Esophagus mucosa (tissue), 1 donor: ENCODE measurements at places on chromosomes 3 and 15. TPM values are rescaled to one million over a fixed set of nuclear protein-coding genes. Genes with fewer than 3 reads are reported as not detected.

- ATAC-seq = peak; percentile 39
These were observed 65.5 kb downstream of the CORO2B start for GRCh38 chr15:68644083-68644904.

GRCh38 chr15:98127586-98127985, 167.1 kb downstream of the ARRDC4 start:
- no peak for ATAC-seq

- ATAC-seq = no peak
These were observed 39.1 kb downstream of the SLC9A9 start for GRCh38 chr3:143809121-143809621.

FBN1 gene
- 6.9 TPM for total RNA-seq

DNA sequence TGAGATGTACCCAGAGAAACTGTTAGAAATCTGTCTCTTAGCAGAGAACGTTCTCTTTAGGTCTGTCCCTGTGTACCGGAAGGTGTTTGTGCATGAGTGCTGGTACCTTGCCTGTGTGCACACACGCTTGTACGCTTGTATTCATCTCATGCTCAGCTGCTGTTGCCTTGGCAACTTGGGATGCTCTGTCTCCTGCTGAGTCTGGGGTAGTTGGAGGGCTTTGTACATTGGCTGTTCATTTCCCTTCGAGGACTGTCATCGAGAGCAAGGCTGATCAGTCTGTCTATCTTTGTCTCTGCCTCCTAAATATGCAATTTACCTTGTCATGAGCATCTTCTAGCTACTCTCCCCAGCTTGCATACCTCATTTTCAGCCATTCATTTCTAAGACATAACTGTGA, 147.2 kb downstream of the SLCO3A1 start:
- no peak for ATAC-seq

GRCh38 chr15:77013776-77014131, 18.8 kb downstream of the PSTPIP1 start:
- ATAC-seq = peak; percentile 48

SMCO1 gene
- total RNA-seq = not detected

DNA sequence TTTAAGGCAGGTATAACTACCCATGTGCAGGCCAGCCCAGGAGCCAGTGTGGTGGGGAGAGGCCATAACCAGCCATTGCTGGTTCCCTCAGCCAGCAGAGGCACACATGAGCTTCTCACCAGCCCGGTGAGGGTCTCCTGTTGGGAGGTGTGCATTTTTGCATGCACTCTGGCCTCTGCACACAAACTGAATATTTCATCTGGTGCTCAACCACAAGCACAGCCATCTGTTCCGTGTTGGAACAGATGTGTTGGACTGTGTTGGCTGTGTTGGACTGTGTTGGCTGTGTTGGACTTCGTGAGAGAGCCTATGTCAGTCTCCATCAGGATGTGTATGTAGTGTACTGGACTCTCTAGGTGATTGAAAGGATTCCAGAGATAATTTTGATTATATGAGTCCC, 67.2 kb downstream of the RPL39L start:
- ATAC-seq = peak; percentile 15
